ENCODE measurements at places on chromosomes 6 and 20.

DNA sequence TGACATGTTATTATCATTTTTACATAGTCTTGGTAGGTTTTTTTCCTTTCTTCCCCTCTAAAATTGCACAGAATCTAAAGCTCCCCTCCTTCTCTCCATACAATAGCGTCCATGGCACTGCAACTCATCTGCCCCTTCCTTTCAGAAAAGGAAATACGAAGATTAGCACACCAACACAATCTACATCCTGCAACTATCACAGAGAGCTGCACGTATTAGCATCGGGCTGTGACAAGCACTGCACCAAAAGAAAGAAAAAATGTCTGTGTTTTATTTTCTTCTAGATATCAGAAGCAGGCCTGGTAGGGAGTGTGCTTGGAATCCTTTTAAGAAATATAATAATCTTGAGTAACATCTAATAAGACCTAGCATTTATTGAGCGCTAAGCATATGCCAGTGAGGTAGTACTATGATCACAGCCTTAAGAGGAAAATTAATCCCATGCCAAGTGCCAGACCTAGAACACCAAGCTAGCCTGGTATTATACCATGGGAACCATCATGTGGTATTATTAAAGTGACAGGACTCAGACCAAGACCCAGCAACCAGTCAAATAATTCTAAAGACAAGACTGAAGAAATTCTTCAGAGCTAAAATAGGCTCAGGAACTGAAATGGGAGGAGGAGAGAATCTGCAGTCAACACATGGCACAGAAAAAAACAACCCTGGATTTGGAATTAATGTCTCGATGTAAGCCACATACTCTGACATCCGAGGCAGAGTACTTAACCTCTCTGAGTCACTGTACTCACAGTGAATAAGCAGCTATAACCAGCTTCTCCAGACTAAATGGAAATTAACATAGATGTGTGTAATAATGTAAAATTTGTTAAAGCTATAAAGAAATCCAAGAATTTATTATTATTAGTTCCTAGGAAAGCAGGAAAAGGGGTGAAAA lies 124.3 kb downstream of the IPCEF1 start:
- no peak for DNase-seq

DNA sequence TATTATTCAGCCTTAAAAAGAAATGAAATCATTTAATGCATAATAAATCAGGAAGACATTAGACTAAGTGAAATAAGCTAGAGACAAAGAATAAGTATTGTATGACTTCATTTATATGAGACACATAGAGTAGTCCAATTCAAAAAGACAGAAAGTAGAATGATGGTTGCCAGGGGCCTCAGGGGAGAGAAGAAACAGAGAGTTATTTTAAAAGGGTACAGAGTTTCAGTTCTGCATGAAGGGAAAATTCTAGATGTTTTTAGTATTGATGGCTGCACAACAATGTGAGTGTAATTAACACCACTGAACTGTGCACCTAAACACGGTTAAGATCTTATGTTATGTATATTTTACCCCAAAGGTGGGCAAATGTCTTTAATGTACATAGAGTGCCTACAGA lies 1407.9 kb upstream of the MAP3K7 start:
- DNase-seq, result no peak

DNA sequence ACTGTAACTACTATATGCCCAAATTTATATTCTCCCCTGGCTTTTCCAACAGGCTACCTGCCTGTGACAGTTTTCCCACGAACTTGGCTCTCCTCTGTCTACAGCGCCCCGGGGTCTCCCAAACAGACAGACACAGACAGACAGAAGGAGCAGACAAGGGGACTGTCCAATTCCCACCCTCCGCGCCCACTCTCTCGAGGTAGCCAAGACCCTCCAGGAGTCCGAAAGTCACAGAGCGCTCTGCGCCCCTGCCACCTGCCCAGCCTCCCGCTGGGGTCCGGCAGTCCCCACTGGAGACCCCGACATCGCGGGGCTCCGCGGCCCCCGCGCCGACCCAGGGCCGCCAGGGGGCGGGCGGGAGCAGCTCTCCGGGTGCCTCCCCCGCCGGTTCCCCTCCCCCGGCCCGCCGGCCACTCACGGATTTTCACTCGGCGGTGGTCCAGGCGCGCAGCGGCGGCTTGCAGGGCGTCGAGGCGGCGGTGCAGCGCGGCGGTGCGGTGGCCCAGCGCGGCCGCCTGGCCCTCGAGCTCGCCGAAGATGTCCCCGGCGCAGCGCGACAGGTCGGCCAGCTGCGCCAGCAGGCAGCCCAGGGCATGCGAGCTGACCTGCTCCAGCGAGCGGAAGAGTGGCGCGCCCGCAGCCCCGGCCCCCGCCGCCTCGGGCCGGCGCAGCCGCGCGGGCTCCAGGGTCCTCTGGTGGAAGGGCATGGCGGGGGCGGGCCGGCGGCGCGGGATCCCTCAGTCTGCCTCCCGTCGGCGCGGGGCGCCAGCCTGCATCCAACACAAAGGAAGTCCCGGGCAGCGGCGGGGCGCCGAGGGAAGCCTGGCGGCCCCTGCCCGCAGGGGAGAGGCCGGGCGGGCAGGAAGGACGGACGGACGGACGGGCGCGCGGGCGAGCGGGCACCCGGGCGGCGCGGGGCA lies 81.3 kb upstream of the CCDC28A start:
- peak; percentile 42 for DNase-seq

GRCh38 chr20:57596998-57597939 lies 23.0 kb downstream of the ZBP1 start:
- DNase-seq, result peak; percentile 75

DNA sequence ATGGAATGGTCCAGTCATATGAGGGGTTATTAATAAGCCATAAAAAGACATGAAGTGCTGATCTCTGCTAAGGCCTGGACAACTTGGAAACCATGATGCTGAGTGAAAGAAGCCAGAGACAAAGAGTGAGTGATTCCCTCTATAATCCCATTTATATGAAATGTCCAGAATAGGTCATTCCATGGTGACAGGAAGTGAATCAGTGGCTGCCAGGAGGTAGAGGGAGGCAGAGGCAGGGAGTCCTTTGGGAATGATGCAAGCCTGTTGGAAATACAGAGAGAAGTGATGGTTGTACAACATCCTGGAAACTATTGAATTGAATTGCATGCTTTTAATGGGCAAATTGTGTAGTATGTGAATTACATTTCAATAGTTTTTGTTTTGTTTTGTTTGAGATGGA lies 26.4 kb downstream of the ANKRD60 start:
- DNase-seq, result no peak

GRCh38 chr6:56677559-56677958 lies 34.9 kb upstream of the DST start:
- no peak for DNase-seq

- DNase-seq, result no peak
Measured at GRCh38 chr6:44091981-44092884, 35.0 kb downstream of the MRPL14 start.

- DNase-seq, result no peak
Measured at GRCh38 chr20:34529742-34530141, 13.5 kb downstream of the DYNLRB1 start.

DNA sequence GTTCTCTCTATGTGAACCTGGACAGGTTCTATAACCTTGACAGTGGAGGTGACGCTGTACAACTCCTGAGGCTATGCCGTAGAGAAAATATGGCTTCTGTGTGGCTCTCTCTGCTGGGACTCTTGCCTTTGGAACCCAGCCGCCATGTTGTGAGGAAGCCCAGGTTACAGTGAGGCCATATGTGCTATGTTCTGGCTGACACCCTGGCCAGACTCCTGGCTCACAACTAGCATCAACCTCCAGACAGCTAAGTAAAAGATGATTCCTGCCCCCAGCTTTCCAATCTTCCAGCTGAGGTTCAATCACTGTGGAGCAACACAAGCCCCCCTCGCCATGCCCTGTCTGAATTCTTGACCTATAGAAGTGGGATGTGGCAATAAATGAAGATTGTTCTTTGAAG lies 57.0 kb downstream of the PPP1R3G start:
- no peak for DNase-seq

DNA sequence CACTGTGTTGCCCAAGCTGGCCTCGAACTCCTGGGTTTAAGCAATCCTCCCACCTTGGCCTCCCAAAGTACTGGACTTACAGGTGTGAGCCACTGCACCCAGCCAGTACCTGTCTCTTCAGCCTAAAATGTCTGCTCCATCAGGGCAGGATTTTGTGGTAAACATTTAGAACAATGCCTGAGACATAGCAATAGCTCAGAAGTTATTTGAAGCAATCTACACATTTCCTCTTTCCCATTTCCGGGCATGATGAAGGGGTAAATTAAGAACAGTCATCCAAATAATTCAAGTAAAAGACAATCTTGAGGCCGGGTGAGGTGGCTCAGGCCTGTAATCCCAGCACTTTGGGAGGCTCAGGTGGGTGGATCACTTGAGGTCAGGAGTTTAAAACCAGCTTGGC lies 69.0 kb upstream of the ZNF217 start:
- no peak for DNase-seq

All from stimulated activated CD4-positive, alpha-beta T cell treated with anti-CD3 and anti-CD28 coated beads, Interleukin-2, amount 100 ng/mL, for 48 hours (primary cell).